ENCODE measurements at places on chromosomes 12 and 14. TPM values are rescaled to one million over a fixed set of nuclear protein-coding genes. Genes with fewer than 3 reads are reported as not detected.

Gene NABP2
- total RNA-seq = 72.1 TPM

Gene CDCA3
- total RNA-seq = 171 TPM

- no peak for DNase-seq
These were observed 75.7 kb downstream of the LRRK2 start for GRCh38 chr12:40300490-40300889.

- DNase-seq = peak; percentile 1
These were observed 228.5 kb upstream of the G2E3 start for GRCh38 chr14:30330445-30330844.
